ENCODE measurements at places on chromosomes 3 and 15.

DNA sequence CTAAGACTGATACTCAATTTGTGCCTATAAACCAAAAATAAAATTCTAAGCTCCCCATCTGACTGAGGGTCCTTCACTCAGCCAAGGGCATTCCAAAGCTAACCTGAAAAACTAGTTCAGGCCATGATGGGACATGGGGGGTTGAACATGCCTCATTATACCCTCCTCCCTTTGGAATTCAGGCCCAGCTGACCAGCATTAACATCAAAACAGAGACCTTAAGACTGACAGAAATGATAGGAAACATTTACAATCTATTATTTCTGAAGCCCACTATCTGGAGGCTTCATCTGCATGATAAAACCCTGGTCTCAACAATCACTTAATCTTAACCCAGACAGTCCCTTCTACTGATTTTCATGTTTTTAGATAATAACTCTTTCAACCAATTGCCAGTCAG lies 140.4 kb downstream of the ANO10 start:
- DNase-seq: no peak

DNA sequence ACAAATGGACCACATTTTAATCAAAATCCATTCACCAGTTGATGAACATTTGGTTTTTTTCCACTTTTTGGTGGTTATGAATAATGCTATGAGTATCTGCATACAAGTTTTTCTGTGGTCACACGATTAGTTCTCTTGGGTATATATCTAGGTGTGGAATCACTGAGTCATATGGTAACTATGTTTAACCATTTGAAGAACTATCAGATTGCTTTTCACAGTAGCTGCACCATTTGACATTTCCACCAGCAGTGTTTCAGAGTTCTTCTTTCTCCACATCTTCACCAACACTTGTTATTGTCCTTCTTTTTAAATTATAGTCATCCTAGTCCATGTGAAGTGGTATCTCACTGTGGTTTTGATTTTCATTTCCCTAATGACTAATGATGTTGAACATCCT lies 33.3 kb upstream of the ATG7 start:
- DNase-seq: no peak

GRCh38 chr3:188036375-188037194 lies 117.4 kb upstream of the LPP start:
- DNase-seq: no peak

DNA sequence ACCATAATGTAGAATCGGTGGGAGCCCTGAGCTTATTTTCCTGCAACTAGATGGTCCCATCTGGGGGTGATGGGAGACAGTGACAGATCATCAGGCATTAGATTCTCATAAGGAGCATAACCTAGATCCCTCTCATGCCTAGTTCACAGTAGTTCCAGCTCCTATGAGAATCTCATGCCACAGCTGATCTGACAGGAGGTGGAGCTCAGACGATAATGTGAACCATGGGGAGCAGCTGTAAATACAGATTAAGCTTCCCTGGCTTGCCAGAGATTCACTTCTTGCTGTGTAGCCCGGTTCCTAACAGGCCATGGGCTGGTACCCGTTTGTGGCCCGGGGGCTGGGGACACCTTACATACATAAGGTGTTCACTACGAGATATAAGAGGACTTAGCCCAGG lies 67.5 kb upstream of the LRRFIP2 start:
- no peak for DNase-seq

GRCh38 chr3:105431200-105431599 lies 64.5 kb downstream of the ALCAM start:
- no peak for DNase-seq

DNA sequence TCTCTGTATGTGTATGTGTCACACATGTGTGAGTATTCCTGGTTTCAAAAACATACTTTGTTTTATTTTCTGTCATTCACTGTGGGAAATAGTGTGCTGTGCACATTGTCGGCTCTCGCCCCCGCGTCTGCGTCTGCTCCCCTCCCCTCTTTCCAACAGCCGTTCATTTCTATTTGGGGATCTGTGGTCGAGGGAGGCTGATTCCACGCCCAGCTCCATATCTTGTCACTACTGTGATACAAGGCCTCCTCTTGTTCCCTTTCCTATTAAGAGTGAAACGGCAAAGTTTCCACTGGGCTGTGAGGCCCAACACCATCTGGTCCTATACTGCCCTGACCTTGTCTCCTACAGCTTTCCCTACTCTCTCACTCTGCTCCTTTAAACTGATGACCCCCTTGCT lies 172.5 kb upstream of the LRIG1 start:
- DNase-seq: no peak

GRCh38 chr3:123072152-123072551 lies 5.3 kb downstream of the PDIA5 start:
- no peak for DNase-seq

DNA sequence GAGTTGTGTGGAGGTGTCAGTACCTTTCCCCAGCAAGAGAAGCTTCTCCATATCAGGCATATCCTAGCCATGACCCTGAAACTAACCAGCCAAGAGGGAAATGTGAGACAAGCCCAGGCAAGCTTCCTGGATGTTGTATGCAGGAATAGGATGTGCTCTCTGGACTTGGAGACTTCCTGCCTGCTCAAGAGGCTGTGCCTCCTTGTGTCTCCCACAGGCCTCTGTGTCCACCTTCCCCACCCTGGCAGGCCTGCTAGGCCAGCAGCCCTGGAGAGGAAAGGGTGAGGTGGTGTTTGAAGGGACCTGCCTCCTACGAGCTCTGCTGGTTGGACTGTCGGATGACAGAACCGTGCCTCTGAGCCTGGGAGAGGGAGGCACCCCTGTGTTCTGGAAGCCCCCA lies 2.1 kb upstream of the DYNLT2B start:
- no peak for DNase-seq

DNA sequence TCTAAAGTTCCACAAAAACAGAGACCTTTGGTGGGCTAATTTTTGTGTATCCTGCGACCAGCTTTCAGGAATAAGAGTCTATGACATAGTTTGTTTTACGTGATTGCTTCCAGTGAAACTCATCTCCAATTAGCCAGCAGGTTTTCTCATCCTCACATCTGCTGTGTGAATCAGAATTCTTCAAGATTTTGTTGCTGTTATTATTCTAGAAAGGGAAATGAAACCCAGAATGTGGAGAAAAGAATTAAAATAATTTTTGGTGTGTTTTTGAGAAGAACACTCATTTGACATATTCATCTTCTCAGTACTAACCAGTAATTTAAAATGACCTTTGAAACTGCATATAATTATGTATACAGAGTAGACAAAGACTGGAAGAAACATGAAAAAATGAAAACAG lies 175.9 kb downstream of the USP13 start:
- no peak for DNase-seq

GRCh38 chr15:84151205-84151931 lies 84.2 kb upstream of the GOLGA6L4 start:
- DNase-seq: no peak

- DNase-seq: no peak
Observed at GRCh38 chr3:47392933-47393332, 12.1 kb downstream of the PTPN23 start.

- DNase-seq: no peak
Observed at GRCh38 chr15:99312794-99313193, 61.5 kb downstream of the LRRC28 start.

GRCh38 chr15:63372018-63372705 lies 9.5 kb downstream of the CA12 start:
- no peak for DNase-seq

GRCh38 chr3:131960324-131960723 lies 74.5 kb downstream of the CPNE4 start:
- no peak for DNase-seq

GRCh38 chr15:74390647-74391288 lies 23.3 kb upstream of the CYP11A1 start:
- no peak for DNase-seq

DNA sequence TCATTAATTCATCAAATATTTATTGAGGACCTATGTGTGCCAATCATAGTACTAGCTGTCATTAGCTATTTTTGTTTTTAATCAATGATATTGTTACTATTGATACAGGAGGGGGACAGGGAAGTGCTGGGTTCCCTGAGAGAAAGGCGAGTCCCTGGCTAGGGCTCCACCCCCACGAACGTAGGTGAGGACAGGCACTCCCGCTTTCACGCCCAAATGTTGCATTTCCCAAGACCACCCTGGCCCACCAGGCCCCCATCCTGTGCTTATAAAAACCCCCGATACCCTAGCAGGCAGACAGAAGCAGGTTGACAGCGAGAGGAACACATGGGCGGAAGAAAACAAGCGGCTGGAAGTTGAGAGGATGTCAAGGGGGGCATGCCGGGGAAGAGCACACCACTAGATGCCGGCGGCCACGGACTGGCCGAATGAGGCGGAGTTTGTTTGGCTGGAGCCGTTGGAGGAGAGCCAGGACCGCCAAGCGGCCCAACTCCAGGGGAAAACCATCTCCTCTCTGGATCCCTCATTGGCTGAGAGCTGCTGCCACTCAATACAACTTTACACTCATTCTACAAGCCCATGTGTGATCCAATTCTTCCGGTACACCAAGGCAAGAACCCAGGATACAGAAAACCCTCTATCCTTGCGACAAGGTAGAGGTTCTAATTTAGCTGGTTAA lies 798.7 kb upstream of the SEMA6D start:
- no peak for DNase-seq

GRCh38 chr3:51710631-51711351 lies 3.9 kb downstream of the GRM2 start:
- no peak for DNase-seq

- DNase-seq: no peak
Observed at GRCh38 chr15:89483079-89483478, 13.3 kb downstream of the RHCG start.

DNA sequence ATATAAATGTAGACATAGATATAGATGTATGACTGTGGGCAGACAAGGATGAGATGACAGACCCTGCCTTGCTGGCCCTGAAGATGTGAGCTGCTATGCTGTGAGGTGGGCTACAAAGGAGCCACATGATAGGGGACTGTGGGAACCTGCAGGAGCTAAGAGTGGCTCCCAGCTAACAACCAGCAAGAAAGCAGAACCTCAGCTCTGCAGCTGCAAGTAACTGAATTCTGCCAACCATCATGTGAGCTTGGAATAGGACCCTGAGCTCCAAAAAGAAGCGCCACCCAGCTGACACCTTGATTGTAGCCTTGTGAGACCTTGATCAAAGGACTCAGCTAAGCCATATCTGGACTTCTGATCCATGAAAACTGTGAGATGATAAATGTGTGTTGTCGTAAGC lies 123.3 kb upstream of the GRM7 start:
- DNase-seq: no peak

- DNase-seq: no peak
Observed at GRCh38 chr15:89985111-89985510, 16.0 kb upstream of the ZNF710 start.

DNA sequence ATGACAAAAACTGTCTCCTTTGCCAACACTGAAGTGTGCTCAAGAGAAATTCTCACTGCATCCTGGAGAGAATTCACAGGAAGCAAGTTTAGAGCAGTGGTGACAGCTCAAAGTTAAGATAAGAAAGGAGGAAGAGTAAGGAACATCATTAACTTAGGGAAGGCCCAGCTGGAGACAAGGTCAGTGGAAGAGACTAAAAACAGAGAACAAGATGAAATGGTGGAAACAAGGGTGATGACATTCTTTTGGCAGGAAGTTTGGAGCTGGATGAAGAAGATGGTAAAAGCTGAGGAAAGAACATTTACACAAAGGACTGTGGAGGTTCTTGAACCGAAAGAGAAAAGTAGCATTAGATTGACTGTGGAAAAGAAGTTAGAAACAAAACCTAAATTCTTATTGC lies 6.7 kb upstream of the SUCLG2 start:
- no peak for DNase-seq

GRCh38 chr15:32030795-32031194 lies 480 bp downstream of the CHRNA7 start:
- DNase-seq: no peak

DNA sequence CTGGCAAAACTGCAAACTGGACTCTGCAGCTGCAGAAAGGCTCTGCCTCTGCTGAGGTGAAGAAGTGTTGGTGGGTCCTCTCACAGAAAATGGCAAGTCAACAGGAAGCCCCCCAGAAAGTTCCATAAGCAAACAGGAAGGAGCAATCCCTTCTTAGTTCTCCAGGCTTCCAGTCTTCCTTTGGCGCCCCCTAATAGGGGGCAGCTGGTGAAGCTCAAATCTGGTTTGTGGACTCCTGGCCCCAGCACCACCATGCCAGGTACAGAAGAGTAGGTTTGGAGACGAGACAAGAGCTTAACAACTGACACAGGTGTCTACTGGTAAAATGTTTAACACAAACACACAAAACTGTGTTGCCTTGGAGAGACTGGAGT lies 35.5 kb downstream of the LEO1 start:
- no peak for DNase-seq

GRCh38 chr15:39642011-39642640 lies 61.2 kb downstream of the THBS1 start:
- no peak for DNase-seq

- DNase-seq: no peak
Observed at GRCh38 chr3:180085122-180085710, 48.5 kb upstream of the PEX5L start.

DNA sequence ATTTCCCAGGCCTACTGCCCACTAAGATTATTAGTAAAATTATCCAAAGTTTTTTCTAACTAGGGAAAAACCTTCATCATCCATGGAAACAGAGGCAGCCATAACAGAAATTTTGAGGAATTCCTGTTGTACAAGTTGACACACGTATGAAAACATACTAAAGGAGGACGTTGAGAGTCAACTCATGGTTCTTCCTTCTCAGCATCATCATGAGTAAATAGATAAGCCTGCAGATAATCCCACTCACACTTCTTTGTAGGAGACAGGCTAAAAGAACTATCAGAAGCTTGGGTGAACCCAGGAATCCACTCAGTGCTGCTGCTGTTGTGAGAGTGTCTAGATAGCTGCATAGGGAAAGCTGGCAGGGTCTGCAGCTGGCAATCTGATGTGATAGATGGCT lies 694.8 kb upstream of the NR2F2 start:
- no peak for DNase-seq

- no peak for DNase-seq
Observed at GRCh38 chr3:138344754-138345153, 3.6 kb upstream of the MRAS start.

GRCh38 chr15:57054204-57054750 lies 135.8 kb downstream of the TCF12 start:
- DNase-seq: no peak

DNA sequence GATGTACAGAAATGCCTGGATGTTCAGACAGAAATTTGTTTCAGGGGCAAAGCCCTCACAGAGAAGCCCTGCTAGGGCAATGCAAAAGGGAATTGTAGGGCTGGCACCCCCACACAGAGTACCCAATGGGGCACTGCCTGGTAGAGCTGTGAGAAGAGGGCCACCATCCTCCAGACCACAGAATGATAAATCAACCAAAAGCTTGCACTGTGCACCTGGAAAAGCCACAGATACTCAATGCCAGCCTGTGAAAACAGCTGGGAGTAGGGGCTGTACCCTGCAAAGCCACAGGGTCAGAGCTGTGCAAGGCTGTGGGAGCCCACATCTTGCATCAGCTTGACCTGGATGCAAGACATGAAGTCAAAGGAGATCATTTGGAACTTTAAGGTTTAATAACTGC lies 477.9 kb upstream of the NECTIN3 start:
- no peak for DNase-seq

GRCh38 chr3:43243590-43244587 lies 42.5 kb upstream of the SNRK start:
- no peak for DNase-seq

All from stimulated activated CD4-positive, alpha-beta T cell treated with anti-CD3 and anti-CD28 coated beads, TNF-alpha, amount 100 ng/mL, for 24 hours (primary cell).